ENCODE measurements at places on chromosomes 12 and 14.

GRCh38 chr12:2149091-2149490, 96.3 kb downstream of the CACNA1C start:
- DNase-seq = no peak

DNA sequence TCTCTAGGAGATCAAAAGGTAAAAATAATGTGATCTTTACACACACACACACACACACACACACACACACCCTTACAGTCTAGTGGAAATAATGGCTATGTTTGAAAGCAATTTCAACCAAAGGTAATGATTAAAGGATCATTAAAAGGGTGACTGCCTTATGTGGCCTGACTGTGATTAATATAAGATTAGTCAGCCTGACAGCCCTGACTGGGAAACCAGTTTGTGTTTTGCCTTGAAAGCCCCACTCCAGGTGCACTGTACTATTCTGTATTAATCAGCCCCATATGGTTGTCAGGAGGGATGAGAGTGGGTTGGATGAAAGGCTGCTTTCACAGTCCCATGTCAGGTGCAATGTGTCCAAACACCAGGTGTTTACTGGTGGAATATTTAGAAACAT, 10.5 kb downstream of the RASSF9 start:
- no peak for DNase-seq

DNA sequence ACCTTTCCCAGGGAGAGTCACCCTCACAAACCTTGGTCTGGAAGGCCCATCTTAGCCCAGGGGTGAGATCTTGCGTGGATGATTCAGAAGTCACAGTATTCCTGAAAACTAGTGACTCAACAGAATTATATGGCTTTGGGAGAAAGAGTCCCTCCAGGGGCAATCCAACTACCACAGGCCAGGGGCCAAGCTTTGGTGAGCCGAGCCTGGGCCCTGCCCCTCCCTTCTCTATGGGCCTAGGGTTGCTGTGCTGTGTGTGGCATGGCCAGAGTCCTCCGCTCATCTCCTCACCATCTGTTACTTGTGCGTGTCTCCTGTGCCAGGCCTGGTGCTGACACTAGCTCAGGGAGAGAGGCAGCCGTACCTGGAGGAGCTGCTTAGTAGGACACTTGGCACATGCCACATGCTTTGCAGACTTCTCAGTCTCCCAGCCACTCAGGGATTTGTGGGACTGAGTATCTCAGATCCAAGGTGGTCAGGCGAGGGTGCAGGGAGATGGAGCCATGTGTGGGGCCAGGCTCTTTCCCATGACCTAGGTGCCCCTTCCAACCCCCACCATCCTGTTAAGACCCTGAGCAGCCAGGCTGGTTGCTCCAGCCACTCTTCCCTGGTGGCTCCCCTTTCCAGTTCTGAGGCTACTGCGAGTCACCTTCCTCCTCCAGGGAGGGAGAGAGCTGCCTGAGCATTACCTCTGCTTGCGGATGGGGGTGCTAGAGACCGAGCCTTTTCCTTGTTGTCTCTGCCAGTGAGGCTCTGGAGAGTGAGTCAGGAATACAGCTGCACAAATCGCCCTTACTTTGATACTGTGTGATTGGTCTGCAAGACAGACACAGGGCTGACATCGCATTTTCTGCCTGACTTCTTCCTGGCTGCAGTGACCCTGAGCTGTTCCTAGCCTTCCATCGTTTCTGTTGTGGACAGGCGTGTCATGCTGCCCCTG, 94.1 kb downstream of the SLC25A47 start:
- DNase-seq = no peak

GRCh38 chr12:128468926-128469325, 202.0 kb downstream of the TMEM132C start:
- DNase-seq = no peak

GRCh38 chr12:130375296-130376287, 37.9 kb downstream of the PIWIL1 start:
- peak; percentile 61 for DNase-seq

GRCh38 chr14:74634481-74634880, 22.4 kb upstream of the LTBP2 start:
- DNase-seq = no peak

DNA sequence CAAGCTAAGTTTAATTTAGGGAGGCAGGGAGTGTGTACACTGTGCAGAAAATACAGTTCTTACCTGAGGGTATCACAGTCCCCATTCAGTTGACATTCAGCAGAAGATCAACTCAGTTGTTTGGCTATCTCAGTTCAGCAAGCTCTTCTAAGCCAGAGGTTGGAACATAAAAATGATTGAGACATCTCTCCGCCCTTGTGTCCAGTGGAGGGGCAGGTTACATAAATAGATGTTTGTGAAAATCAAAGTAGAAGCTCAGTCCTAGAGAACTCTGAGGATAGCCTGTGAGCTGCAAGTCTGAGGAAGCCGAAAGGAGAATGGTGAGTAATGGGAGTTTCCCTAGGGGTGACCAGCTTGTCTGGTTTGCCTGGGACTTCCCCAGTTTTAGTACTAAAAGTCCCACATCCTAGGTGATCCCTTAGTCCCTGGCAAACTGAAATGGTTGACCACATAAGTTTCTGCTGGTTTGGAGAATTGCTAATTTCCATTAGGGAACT, 251.4 kb upstream of the ATP2B1 start:
- DNase-seq = no peak

- no peak for DNase-seq
These were observed 365 bp upstream of the ABHD4 start for GRCh38 chr14:22597771-22598098.

DNA sequence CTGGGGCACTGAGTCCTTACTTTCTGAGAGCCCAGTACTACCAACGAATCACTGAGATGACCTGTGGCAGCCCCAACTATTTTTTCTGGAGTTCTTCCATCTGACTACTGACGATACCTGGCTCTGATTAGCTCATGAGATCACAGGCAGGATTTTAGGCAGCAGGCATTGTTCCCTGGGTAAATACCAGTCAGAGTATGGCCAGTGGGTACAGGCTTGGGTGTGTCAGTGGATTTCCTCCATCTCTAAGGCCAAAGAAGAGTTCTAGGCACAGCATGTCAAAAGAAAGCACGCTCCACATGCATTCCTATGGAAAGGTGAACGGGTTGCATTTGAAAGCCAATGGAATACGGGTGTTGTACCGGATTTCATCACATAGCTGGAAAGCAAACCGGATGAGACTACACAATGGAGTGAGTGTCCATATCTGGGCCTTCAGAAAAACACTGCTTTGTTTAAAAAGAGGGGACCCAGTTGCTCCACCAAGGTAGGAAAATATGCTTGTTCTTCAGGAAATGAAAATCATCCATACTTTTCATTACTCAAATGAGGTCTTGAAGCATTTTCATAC, 55.0 kb downstream of the PAX9 start:
- DNase-seq = no peak

DNA sequence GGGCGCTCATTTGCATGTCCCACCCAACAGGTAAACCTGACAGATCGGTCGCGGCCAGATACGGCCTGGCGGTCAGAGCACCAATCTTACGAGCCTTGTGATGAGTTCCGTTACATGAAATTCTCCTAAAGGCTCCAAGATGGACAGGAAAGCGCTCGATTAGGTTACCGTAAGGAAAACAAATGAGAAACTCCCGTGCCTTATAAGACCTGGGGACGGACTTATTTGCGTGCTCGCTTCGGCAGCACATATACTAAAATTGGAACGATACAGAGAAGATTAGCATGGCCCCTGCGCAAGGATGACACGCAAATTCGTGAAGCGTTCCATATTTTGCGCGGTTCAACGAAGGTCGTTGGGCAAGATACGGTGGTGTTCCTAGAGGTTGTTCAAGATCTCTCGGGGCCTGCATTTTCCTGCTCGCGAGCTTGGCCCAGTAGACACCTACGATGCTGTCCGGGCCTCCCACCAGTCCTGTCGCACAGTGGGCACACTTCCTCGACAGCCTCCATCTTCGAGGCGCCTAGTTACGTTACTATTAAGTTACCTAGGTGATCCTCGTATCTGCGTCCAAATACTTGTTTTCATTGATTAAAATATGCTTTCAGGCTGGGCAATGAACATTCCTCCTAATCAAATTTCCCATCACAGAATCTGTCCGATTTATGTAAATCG, at the start of gene RNU6-7:
Gene RNU6-7, plus strand, starts transcription at position 230 of the 675 bp plus-strand sequence.
- peak; percentile 36 for DNase-seq

GRCh38 chr12:105876396-105876927, 262.3 kb downstream of the NUAK1 start:
- DNase-seq = no peak

GRCh38 chr14:86221000-86221399, 691.1 kb downstream of the FLRT2 start:
- DNase-seq = peak; percentile 5

- peak; percentile 20 for DNase-seq
These were observed 140.6 kb upstream of the PELI2 start for GRCh38 chr14:55977392-55978150.

- no peak for DNase-seq
These were observed 42.0 kb downstream of the EVL start for GRCh38 chr14:100107236-100107635.

DNA sequence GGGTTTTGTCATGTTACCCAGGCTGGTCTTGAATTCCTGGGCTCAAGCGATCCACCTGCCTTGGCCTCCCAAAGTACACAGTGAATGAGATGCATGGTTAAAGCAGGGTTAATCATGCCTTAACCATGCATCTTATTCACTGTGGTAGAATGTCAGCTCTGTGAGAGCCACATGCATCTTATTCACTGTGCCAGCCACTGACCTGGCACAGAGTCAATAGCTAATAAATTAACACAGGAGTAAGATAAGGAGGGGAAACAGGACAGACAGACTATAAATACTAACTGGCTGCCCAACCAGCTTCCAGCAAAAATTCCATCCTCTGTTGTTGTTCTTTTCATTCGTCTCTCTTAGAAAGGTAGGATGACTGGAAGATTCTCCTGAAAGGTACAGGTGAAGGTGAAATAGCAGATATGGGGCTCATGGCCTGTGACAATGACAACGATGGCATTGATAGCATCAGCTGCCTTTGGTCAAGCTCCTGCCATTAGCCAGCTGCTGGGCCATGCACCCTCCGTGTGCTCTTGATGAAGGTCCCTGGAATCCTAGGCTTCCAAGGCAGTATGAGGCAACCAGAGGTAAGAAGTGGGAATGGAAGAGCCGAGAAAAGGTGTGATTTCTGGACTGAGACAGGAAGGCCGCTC, 76.6 kb downstream of the ZNF664 start:
- no peak for DNase-seq

GRCh38 chr12:39240587-39240986, 202.3 kb downstream of the KIF21A start:
- DNase-seq = no peak

DNA sequence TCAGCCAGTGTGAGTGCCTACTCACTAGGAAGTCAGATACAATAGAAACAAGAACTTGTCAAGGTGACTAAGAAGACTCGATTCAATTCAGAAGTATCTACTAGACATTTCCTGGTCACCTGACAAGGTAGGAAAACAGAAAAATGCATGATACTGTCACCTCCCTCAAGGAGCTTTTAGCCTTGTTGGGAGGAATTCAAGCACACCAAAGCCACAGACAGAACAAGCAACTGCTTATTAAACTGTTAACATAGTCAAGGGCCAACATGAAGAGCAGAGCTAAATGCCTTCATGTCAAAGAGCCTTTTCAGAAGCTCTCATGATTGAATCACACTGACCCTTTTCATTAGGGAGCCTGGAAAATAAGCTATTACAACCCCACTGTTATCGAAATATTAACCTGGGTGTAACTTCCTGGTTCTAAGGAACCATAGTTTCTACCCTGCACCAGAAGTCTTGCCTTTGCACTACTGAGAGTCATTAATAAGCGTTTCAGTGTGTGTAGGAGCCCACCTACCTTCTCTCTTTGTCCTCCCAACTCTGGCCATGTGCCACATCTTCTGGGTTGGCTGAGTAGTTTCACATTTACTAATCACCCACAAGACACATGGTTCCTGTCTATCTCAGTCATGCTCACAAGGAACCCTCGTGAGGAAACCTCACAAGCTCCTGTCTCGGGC, 31.0 kb upstream of the LGALS3 start:
- DNase-seq = no peak

DNA sequence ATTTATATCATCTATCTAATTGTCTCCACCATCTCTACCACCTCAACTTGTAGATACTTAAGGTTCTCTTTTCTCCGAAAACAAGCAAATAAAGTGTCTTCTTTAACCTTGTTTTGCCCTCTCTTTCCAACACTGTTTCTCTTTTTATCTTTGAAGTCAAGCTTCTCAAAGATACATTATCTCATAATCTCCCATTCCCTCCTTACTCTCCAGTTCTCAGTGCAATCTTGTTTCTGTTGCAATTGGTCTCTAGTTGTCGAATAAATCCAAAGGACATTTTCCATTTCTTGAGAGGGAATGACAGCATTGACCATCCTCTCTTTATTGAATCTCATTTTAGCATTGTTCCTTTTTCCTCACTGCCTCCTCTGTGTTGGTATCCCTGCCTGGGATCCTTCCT, 383.3 kb downstream of the SOX5 start:
- DNase-seq = no peak

DNA sequence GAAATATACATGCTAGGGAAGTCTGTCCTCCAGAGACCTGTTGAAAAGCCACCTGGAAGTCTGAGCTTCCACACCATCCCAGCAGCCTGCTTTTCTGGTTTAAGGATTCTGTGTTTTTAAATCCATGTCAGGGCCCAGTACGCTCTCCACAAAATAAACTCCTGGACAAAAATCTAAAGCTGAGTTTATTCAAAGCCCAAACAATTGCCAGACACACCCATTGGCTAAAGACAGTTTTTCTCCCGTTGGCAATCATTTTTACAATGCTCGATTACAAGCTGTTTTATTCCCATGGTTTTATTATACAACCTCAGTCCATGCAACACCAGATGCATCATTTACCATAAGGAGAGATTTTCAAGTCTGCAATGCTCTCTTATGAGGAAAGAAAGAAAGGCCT, 94.5 kb downstream of the MYRFL start:
- peak; percentile 25 for DNase-seq

DNA sequence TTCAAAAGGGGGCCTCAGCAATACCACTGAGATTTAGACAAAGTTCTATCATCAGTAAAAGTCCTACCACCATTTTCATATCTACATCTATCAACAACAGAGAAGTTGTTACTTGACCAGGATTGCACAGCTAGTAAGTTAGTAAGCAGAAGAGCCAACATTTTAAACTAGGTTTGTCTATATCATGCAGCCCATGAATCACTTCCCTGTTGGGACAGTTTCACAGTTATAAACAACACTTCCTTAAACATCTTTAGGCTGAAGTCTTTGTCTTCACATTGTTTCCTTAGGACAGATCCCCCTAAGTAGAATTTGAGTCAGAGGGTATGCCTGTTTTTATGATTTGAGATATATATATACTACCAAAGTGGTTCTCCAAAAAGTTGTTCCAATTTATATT, 68.5 kb downstream of the DAO start:
- no peak for DNase-seq

- DNase-seq = peak; percentile 67
These were observed 505 bp upstream of the HEBP1 start for GRCh38 chr12:13000616-13000924.

DNA sequence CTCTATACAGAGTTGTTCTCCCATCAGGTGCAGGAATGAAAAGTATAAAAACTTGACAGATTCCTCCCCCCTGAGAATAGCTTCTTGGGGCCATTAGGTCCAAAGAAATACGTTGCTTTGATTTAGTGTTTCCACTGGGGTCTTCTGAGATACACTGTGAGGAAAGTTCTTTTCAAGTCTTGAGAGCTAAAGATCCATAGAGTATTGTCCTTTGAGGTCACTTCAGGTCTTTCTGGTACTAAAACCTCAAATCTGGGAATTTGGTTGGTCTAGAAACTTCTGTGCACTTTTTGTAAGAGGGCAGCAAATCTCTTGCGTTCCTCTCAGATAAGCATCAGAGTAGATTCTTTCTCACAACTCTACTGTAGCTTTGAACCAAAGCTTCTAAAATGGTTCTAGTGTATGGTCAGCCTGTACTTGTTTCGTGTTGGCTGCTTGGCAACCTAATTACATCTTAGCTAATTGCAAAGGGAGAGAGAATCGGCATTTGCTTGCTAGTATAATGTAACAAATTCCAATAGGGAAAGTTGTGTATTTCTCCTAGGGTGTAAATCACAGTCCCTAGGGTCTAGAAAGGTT, 10.0 kb downstream of the SRSF5 start:
- no peak for DNase-seq
